ENCODE measurements at places on chromosomes 16 and 17.
A peak's percentile ranks its signal among the peaks of the same experiment; 100 is the strongest.

- H3K4me3 ChIP-seq: no peak overlapping the region
- H3K27ac ChIP-seq: no peak overlapping the region
- H3K27me3 ChIP-seq: no peaks in the 10 kb centered on the region
- no peaks in the 10 kb centered on the region for H3K36me3 ChIP-seq
Measured at GRCh38 chr17:17523001-17523730, 27.0 kb upstream of the RASD1 start.

GRCh38 chr17:18921912-18922451 lies 30.0 kb upstream of the SLC5A10 start:
- H3K4me1 ChIP-seq: peaks cover 53% of the 10 kb centered on the region
- peaks cover 14% of the 10 kb centered on the region for H3K36me3 ChIP-seq
- peak; percentile 37 for DNase-seq
- peak overlapping the region; percentile 67 for H3K27ac ChIP-seq

DNA sequence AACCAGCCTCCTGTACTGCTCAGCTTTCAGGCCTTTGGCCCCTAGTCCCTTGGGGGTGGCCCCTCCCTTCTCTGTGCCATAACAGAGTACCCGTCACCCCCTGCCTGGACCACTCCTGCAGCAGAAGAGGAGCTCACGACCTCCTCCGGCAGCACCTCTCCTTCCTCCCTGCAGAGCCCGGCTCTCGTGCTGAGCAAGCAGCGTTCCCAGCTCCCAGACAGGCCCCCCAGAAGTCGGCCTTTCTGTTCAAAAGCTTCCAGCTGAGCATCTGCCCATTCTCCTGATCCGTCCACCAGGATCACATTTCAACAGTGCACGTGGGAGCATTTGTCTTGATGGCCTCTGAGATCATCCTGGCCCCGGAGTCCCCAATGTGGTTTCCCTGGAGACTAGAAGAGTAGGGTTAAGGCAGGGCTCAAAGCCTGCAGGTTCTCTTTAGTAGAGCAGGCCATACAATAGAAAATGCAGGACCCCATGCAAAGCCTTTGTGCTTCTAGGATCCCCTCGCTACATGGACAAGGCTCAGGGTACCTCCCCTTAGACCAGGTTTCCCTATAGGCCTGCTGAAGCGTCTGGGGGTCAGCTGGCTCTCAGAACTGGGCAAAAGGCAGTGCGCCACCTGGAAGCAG lies 35.6 kb downstream of the NLRC3 start:
- H3K27me3 ChIP-seq: no peaks in the 10 kb centered on the region
- no peak for DNase-seq
- no peak overlapping the region for H3K27ac ChIP-seq
- no peaks in the 10 kb centered on the region for H3K4me1 ChIP-seq
- no peak overlapping the region for H3K4me3 ChIP-seq

DNA sequence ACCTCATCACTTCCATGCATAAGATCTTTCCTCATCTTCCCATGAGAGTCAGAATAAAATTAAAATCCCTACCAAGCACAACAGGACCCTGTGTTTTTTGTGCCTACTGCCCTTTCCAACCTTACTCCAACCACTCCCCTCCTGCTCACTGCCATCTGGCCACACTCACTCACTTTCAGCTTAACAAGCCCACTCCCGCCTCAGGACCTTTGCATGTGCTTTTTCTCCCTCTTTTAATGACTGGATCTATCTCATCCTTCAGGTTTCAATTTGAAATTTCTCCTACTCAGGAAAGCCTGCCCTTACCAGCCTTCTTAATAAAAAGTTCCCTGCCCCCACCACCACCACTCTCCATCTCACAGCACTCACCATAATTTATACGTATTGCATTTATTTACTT lies 14.7 kb downstream of the C17orf67 start:
- no peak overlapping the region for H3K4me3 ChIP-seq
- no peaks in the 10 kb centered on the region for H3K27me3 ChIP-seq
- DNase-seq: no peak
- H3K4me1 ChIP-seq: peaks cover 27% of the 10 kb centered on the region
- peaks cover 8% of the 10 kb centered on the region for H3K36me3 ChIP-seq
- H3K27ac ChIP-seq: no peak overlapping the region

GRCh38 chr16:79083508-79084299 lies 516.8 kb downstream of the MAF start:
- no peak overlapping the region for H3K4me3 ChIP-seq
- H3K4me1 ChIP-seq: peaks cover 56% of the 10 kb centered on the region
- H3K27me3 ChIP-seq: no peaks in the 10 kb centered on the region
- peaks cover 2% of the 10 kb centered on the region for H3K36me3 ChIP-seq

DNA sequence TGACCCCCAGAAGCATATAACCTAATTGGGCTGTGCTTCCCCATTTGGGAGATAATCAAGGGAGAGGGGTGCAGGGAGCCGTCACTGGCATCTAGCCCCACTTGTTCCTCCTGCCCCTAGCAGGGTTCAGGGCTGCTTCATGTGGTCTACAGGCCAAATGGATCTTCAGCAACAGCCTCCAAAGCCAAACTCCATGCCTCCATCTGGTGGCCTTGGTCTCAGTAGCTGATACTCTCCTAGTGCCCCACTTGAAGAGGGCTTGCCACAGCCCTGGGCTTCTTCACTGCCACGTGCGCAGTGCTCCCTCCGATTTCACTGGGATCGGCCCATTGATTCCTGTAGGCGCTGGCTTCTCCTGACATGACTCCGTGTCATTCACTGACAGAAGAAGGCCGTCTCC lies 24.6 kb downstream of the LYRM9 start:
- no peak overlapping the region for H3K27ac ChIP-seq
- no peak for DNase-seq
- H3K4me1 ChIP-seq: no peaks in the 10 kb centered on the region
- H3K36me3 ChIP-seq: peaks cover 2% of the 10 kb centered on the region

GRCh38 chr17:45020354-45021138 lies 30.9 kb downstream of the DCAKD start:
- H3K27me3 ChIP-seq: peaks cover 37% of the 10 kb centered on the region
- no peak overlapping the region for H3K4me3 ChIP-seq
- H3K36me3 ChIP-seq: peaks cover 3% of the 10 kb centered on the region
- no peak for DNase-seq
- peaks cover 16% of the 10 kb centered on the region for H3K4me1 ChIP-seq

DNA sequence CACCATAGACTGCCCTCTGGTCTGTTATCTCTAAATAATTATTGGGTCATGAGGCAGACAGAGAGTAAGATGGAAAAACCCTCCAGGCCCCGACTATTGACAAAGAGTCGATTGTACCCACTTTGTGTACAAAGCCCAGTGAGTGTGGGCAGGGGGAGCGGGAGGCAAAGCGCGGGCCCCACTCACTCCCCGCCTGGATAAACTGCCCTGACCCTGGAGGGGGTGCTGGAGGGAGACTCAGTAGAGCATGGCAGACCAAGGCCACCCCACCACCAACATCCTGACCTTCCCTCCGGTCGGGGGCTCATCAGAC lies 11.2 kb upstream of the CPSF4L start:
- H3K36me3 ChIP-seq: no peaks in the 10 kb centered on the region
- DNase-seq: no peak
- no peak overlapping the region for H3K27ac ChIP-seq
- peaks cover 3% of the 10 kb centered on the region for H3K27me3 ChIP-seq

DNA sequence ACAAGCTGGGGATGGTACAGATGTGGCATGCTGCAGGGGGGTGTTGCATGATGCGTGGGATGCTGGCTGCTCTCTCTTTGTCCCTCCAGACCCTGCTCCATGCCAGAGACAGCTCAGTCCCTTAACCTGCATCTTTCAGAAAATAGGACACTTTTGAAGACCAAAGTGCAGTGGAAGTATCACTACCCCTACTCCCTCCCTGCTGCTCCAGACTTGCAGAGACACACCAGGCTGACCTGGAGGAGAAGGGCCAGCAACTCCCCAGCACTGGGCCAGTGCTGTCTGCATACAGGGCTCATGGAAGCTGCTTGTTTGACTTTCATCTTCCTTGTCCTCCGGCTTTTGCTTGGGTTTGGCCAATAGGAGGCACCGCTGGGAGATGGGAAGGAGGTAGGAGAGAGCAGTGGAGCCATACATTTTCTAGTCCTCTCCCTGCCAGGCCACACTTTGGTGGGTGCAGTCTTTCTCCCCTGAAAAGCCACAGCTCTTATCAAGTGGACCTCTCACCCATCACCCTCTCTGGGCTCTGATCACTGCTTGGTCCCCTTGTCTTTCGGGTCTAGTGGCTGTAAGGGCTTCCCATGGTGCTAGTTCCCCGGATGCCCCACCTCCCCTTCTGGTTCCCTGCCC lies 46.1 kb upstream of the NKD1 start:
- no peaks in the 10 kb centered on the region for H3K27me3 ChIP-seq
- no peak overlapping the region for H3K4me3 ChIP-seq
- H3K27ac ChIP-seq: no peak overlapping the region
- H3K36me3 ChIP-seq: no peaks in the 10 kb centered on the region
- no peak for DNase-seq

DNA sequence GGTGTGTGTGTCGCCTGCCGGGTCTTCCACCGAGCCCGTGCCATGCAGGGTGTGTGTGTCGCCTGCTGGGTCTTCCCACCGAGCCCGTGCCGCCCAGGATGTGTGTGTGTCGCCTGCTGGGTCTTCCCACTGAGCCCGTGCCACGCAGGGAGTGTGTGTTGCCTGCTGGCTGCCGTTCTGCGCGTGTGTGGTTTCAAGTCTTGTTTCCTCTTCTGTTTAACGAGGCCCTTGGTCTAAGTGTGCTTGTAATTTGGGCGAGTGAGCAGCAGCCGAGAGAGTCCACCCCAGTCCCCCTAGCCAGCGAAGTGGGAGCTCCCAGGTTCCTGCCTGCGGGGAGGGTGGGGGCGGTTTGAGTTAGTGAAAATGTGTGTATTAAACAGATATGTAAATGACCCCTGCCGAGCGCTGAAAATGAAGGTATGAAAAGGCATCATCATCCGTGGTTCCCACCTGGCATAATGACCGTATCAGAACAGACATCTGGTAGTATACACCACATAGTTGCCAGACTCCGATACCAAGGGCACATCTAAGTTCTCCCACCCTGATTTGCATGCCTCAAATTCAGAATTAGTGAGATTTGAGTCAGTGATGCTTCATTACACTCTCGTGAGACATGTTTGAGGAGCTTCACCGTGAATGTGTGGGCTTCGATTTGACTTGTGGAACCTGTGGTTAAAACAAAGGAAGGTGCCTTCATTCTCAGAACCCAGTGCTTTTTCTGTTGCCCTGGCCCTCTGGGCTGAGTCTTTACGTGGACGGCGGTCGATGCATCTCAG lies 114.5 kb upstream of the CHMP6 start:
- peaks cover 35% of the 10 kb centered on the region for H3K36me3 ChIP-seq
- H3K27ac ChIP-seq: peak overlapping the region; percentile 98
- peak overlapping the region; percentile 70 for H3K4me3 ChIP-seq
- DNase-seq: peak; percentile 89
- no peaks in the 10 kb centered on the region for H3K27me3 ChIP-seq

- H3K4me1 ChIP-seq: peaks cover 36% of the 10 kb centered on the region
- peak overlapping the region; percentile 80 for H3K4me3 ChIP-seq
- no peaks in the 10 kb centered on the region for H3K27me3 ChIP-seq
- peak; percentile 63 for DNase-seq
- H3K36me3 ChIP-seq: peaks cover 49% of the 10 kb centered on the region
Measured at GRCh38 chr16:88804552-88805339, 1.2 kb downstream of the CDT1 start.

GRCh38 chr17:67180275-67180674 lies 64.7 kb downstream of the HELZ start:
- no peaks in the 10 kb centered on the region for H3K4me1 ChIP-seq
- no peaks in the 10 kb centered on the region for H3K27me3 ChIP-seq
- peaks cover 18% of the 10 kb centered on the region for H3K36me3 ChIP-seq
- no peak for DNase-seq
